ENCODE measurements at places on chromosomes 5 and 9.

DNA sequence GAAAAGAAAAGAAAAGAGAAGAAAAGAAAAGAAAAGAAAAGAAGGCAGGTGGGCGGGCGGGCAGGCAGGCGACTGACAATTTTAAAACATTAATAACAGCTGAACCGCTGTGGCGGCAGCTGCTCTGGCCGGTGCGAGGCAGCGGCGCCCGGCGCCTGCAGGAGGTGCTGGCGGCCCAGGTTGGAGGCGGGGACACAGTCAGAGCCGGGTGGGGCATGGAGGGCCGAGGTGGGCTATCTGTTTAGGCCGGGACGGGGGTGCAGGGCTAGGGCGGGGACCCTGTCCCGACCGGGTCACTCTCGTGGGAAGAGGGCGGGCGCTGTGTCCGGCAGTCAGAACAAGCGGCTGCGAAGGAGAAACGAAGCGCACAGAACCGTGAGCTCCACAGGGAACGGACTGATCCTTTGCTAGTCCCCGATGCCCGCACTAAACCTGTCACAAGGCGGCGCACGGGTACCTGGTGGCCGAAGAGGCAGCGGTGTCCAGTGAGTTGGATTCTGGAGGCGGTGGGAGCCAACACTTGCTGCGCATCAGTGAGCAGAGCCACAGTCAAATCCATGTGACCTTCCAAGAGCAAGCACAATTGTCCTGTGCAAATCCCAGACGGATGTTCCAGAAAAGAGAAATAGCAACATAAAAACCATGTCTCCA is 13.6 kb upstream of the ALDOB start:
- peak; percentile 19 for DNase-seq

DNA sequence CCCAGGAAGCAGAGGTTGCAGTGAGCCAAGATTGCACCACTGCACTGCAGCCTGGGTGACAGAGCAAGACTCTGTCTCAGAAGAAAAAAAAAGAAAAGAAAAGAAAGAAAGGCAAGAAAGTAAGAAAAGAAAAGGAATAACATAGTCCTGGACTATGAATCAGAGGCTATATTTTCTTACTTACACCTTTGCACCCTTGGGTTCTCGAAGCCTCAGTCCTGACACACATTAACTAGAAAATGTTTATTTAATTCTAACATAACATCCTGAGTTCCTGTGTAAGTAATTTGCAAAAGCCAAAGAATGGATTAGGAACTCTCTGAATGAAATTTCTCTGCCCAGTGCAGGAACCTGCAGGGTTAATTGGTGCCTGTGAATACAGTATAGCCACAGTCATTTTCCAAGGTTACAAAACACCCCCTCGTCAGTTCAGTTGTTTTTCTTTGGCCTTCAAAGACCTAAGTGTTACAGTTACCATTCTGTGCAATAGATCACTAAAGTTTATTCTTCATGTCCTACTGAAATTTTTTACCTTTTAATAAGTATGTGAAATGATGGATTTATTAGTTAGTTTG is 147.6 kb downstream of the SV2C start:
- DNase-seq = no peak

DNA sequence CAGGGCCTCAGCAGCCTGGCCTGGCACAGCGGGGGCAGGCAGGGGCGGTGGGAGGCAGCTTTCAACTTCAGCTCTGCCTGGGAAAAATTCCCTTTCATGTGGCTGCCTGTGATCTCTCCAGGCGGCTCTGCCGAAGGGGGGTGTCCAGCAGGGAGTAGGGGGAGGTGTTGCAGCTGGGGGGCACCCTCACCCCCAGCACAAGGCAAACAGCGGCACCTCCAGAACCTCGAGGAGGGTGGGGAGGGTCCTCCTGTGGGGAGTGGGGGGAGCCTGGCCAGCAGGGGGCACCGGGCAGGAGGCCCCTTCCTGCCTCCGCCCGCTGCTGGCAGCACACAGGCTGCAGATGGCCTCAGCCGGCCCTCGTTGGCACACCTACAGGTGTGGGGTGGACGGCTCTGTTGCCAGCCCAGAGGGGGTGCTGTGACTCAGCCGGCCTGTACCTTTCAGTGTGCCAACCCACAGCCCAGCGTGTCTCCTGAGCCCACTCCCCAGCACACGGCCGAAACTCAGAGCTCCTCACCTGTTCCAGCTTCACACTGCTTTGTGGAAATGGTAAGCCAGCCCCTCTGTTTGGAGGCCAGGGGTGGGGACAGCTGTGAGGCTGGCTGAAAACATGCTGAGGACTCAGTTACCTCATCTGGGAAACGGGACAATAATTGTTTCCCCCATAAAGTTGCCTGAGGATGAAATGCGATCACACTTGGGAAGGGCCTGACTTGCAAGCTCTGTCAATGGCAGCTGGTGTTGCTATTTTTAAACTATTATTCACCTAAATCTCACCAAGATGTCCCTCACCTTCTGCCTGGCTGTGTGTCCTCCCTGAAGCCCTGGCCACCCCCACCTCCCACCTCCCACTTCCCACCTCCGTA is 37.0 kb downstream of the CXXC5 start:
- DNase-seq = no peak

DNA sequence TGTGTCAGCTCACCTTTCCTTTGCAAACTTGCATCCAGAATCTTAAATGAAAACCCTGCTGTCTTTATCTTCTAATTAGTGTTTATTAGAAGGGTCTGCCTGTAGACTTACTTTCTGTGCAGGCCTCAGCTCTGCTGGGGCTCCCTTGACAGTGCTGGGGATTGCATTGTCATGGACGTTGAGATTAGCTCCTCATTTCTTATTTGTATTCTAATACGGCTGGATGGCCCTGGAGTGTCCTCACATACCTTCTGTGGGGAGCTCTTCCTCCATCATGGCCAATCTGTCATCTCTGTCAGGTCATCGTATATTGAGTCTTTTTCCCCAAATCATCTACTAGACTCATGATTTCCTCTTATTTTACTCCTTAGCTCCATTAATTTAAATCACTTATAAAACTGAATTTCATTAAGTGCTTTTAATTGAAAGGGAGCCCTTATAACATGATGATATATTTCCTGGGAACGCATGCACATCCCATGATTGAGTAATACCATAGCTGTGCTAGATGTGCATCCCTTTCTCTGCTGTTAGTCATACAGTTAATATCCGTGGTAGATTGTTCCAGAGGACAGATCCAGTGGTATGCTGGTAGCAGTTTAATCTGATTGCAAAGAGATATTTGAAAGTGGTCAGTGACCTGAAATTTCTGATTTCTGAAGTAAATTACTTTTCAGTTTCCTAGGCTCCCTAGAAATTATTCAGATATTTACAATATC is 61.6 kb downstream of the ICE1 start:
- DNase-seq = no peak

DNA sequence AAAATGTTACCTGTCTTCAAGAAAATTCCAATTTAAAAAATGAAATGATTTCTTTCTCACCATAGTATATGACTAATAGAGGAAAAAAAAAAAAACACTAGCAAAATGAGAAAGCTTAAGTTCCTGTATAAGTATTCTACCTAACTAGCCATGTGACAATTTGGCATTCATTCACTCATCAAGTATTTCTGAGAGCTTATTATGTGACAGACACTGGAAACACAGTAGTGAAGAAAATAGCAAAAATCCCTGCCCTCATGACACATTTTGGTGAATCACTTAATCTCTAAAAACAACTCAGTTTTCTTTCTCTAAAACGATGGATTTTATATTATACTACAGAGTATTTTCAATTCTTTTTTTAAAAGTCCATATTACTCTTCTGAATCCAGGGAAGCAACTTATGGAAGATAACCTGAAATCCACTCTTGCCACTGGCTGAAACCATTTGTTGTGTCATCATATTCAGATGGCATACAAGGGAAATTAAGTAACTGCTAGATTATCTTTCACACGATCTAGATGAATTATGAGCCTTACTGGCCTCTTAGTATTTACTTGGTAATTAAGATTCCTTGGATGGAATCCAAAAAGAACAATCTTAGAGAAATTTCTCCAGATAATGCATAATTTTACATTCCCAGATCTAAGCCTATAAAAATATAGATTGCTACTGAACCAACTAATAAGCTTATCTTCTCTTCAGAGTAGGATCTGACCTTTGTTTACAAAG is 5.5 kb downstream of the PTBP3 start:
- no peak for DNase-seq

DNA sequence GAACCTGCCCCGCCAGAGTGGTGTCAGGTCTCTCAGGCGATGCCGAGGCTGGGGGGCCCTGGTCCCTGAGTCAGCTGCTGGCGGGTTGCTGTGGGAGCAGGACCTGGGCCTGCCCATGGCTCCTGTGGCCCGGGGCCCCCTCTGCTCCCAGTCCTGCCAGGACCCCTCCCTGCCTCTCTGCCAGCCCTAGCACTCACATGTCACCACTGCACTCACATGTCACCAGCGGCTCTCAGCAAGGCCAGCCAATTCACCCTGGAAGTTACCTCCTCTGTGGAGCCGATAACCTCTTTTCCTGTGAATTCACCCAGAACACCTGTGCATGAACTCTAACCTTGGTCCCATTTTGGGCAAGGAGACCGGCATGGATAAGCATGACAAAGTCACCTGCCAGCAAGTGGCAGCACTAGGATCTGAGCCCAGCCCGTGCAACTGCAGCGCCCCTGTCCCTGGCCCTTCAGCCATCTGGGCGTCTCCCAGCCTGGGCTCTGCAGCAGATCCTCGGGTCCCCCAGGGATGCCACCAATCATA is 170.2 kb downstream of the GAPVD1 start:
- DNase-seq = no peak

- DNase-seq = no peak
Measured at GRCh38 chr5:83991566-83992224, 271.0 kb upstream of the HAPLN1 start.

GRCh38 chr9:70145981-70146380 is 102.3 kb downstream of the MAMDC2 start:
- DNase-seq = no peak

- no peak for DNase-seq
Measured at GRCh38 chr5:160097991-160098390, 21.3 kb downstream of the PWWP2A start.

- DNase-seq = no peak
Measured at GRCh38 chr5:95284572-95285408, at the start of gene MCTP1. TSS of gene MCTP1 (minus strand) at chr5:95285094.

DNA sequence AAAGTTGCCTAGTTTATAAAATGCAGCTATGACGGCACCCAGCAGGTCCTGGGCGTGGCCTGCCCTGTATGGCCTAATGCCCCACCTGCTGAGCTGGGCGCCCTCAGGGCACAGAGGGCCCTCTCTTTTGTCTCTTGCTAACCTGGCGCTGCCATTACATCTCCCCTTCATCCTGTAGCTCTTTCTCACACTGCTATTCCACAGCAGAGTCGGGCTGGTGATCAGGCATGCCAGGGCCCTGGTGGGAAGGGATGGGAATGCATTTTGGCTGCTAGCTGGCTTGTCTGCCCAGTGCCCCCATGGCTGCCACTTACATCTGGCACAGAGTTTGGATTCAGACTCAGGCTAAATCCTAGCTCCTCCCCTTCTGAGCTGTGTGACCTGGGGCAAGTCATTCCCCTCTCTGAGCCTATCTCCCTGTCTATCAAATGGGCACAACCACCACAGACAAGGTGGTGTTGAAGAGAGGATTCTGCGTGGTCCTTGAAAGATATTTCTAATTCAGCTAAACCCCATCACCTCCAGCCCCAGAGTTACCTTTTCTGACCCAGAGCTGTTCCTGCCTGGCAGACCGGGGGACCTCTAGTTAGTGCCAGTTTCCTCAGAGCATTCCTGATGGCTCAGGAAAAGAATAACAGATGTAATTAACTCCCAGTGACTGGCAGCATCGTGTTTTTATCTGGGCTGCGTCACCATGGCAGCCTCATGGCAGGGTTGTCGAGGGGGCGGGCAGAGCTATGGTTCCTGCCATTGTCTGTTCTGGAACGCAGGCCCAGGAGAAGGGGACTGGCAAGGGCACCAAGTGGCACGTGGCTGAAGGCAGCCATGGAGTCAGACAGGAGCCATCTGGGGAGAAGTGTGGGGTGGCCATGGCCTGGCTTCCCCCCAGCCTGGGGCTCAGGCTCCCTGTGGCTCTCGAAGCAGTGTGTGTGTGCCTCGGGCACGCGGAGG is 6.3 kb downstream of the PRR7 start:
- no peak for DNase-seq

- no peak for DNase-seq
Measured at GRCh38 chr5:169988206-169988605, 7.9 kb upstream of the INSYN2B start.

GRCh38 chr9:74908665-74909064 is 20.9 kb upstream of the TRPM6 start:
- no peak for DNase-seq

GRCh38 chr9:91176426-91176825 is 185.3 kb downstream of the AUH start:
- DNase-seq = no peak

- no peak for DNase-seq
Measured at GRCh38 chr5:52360985-52361384, 426.7 kb upstream of the ITGA1 start.
